Left lung (tissue), 14 donors: ENCODE measurements at places on chromosomes 2 and 18. TPM values are rescaled to one million over a fixed set of nuclear protein-coding genes. Genes with fewer than 3 reads are reported as not detected.

Gene PDIA6
- 341 TPM for total RNA-seq

Gene SPOPL
- total RNA-seq = 29.4 TPM

Gene TMEM169
- 1.8 TPM for total RNA-seq

Gene SERPINB3
- not detected for total RNA-seq

Gene TEX51
- not detected for total RNA-seq

Gene EDAR
- 0.47 TPM for total RNA-seq

Gene DCDC2C
- total RNA-seq = not detected
